Stimulated activated CD4-positive, alpha-beta T cell treated with anti-CD3 and anti-CD28 coated beads, Interleukin-1b, Interleukin-23, amount 100 ng/mL, for 1 hour (primary cell): ENCODE measurements at places on chromosomes 6 and 20.

- DNase-seq = peak; percentile 21
These were observed 516 bp downstream of the GTPBP2 start for GRCh38 chr6:43628393-43629103.

- DNase-seq = no peak
These were observed 695 bp downstream of the ARHGAP18 start for GRCh38 chr6:129709196-129709768.

DNA sequence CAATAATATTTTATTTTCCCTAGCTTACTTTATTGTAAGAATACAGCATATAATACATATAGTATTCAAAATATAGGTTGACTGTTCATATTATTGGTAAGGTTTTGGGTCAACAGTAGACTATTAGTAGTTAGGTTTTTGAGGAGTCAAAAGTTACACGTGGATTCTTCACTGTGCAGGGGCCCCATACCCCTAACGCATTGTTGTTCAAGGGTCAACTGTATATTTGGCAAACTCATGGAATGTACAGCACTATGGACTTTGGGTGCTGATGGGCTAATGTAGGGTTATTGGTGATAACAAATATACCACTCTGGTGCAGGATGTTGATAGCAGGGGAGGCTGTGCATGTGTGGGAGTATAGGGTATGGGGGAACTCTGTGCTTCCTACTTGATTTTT, 397.2 kb downstream of the BCKDHB start:
- DNase-seq = no peak

- no peak for DNase-seq
These were observed 203.9 kb downstream of the HAO1 start for GRCh38 chr20:7736336-7736735.

GRCh38 chr6:684831-685636, 7.9 kb downstream of the EXOC2 start:
- DNase-seq = peak; percentile 12
